ENCODE measurements at places on chromosomes 4 and X.

GRCh38 chr4:111930659-111931058, 214.6 kb upstream of the FAM241A start:
- no peak for DNase-seq

GRCh38 chrX:149284616-149285015, 220.5 kb downstream of the IDS start:
- DNase-seq, result no peak

DNA sequence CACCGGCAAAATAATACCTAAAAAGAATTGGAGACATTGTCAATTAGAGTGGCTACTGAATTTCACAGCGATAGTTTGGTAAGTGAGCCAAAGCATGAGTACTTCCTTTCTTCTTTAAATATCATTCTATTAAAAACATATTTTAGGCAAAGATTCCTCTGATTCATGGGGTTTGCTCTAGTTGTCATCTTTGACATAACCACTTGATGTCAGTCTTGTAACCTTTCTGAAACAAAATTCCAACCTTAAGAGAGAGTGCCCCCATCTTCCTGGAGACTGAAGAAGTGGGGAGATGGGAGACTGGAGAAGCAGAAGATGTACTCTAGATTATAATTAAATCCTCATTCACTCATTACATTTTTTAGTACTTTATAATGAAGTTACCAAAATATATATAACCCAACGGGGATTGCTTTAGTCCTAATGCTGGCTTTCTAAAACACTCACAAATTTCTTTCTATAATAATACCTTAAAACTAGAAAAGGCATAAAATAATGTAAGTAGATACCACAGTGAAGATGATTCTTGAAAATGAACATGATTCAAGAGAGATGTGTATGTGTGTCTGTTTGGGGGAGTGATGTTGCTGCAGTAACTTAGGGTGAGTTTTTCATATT, 96.4 kb downstream of the EMCN start:
- DNase-seq, result no peak

- no peak for DNase-seq
These were observed 37.2 kb downstream of the EIF4E start for GRCh38 chr4:98891478-98892337.

GRCh38 chrX:44506678-44507077, 36.0 kb downstream of the FUNDC1 start:
- no peak for DNase-seq

GRCh38 chr4:78186597-78187543, 129.7 kb downstream of the FRAS1 start:
- no peak for DNase-seq

DNA sequence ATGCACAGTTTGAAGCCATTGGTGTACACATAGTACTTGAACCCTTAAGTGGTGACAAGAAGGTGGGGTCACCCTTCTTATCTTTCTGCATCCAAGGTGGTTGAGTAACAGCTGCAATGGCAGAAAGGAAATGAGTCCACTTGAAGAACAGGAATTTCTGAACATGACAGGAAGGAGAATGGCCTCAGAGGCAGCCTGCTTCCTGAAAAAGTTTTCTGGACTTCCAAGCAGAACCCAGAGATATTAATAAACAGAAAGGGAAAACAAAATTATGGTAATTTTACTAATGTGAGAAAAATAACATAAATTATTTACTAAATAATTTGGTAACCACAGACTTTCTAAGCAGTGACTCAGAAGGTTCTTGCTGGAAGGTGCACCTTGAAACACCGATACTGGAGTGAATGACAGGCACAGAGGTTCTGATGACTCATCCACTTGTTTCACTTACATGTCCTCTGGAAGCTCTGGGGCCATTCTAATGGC, 119.9 kb upstream of the HS3ST1 start:
- DNase-seq, result no peak

GRCh38 chrX:35726176-35726575, 72.0 kb upstream of the MAGEB16 start:
- no peak for DNase-seq

DNA sequence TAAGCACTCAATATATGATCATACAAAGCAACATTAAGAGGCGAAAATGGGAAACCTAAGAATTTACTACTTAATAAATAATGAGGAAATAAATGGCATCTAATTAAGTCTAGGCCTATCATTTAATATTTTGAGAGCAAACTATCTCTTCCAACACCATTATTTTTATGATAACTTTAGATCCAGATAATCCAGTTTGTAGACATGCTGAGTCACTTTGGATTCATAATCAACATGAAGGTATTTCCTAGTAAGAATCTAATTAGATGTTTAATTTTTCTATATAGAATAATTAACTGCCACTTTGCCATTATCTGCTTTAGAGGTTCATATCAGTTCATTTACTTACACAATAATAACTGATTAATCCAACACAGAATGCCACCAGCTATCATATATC, 336.2 kb downstream of the INPP4B start:
- DNase-seq, result no peak

- no peak for DNase-seq
These were observed 17.4 kb downstream of the DGKQ start for GRCh38 chr4:955931-956381.

GRCh38 chr4:16665942-16666551, 232.4 kb downstream of the LDB2 start:
- no peak for DNase-seq

GRCh38 chrX:65688403-65688871, 21.0 kb downstream of the MSN start:
- no peak for DNase-seq

GRCh38 chr4:38381788-38382187, 282.2 kb upstream of the KLF3 start:
- DNase-seq, result no peak

GRCh38 chr4:19512086-19512485, 739.6 kb upstream of the SLIT2 start:
- no peak for DNase-seq

GRCh38 chrX:39755143-39756032, 342.4 kb downstream of the BCOR start:
- DNase-seq, result no peak

GRCh38 chrX:56066016-56066415, 166.1 kb upstream of the KLF8 start:
- no peak for DNase-seq

- peak; percentile 9 for DNase-seq
These were observed 230.9 kb downstream of the C4orf33 start for GRCh38 chr4:129326571-129327460.

- no peak for DNase-seq
These were observed 460.5 kb upstream of the CNKSR2 start for GRCh38 chrX:20913760-20914159.

GRCh38 chrX:148448686-148449085, 51.7 kb upstream of the AFF2 start:
- DNase-seq, result no peak

DNA sequence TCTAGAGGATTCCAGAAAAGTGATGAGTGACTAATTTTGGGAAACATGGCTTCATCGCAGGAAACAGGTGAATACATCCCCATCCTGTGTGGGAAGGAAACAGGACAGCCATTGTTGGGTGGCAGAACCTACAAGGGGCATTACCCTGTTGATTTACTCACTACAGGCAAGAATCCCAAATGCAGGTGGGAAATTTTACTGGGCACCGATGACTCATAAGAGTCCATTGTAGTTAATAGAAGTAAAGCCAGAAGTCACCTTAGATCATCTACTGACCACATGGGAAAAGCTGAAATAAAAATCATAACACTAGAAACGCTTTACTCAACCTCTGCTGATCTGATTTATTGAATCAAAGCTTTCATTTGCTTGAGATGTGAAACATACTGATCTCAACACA, 136.4 kb downstream of the TRIML1 start:
- DNase-seq, result no peak

All from NCI-H2107 (cell line).